ENCODE measurements at places on chromosomes 16 and 17.

GRCh38 chr17:47955497-47956461 is 1.9 kb downstream of the PRR15L start:
- H3K27ac ChIP-seq: no peak overlapping the region
- no peak for DNase-seq
- no peak overlapping the region for H3K4me3 ChIP-seq
- no peaks in the 10 kb centered on the region for H3K4me1 ChIP-seq

DNA sequence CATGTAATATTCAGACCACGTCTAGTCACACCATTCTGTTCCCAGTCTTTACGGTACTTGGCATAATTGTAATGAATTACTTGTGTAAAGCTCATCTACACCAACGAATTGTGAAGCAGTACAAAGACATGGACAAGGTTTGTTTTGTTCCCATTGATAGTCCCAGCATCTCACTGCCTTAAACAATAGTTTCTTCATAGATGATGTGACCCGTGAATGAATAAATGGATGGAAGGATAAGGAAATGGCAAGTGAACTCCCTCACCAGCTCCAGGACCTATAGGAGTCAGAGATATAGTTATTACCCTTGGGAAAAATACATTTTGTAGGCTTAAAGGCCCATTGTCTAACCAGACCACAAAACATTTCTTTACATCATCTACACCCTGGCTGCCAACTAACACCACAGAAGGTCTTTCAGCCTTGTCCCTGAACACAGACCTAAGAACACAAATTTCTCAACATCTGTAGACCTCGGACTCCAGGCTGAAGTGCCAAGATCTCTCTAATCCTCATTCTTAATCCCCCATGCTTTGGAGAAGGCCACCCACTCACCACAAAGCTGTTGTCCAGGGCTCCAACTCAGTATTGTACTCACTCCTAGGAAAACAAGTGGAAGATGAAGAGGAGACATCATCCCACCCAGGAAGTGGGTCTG is 38.2 kb downstream of the MAF start:
- H3K36me3 ChIP-seq: no peaks in the 10 kb centered on the region
- no peak overlapping the region for H3K4me3 ChIP-seq
- no peak overlapping the region for H3K27ac ChIP-seq
- H3K27me3 ChIP-seq: no peaks in the 10 kb centered on the region
- no peaks in the 10 kb centered on the region for H3K4me1 ChIP-seq

GRCh38 chr16:65667011-65667578 is 545.2 kb upstream of the CDH11 start:
- no peaks in the 10 kb centered on the region for H3K4me1 ChIP-seq
- no peak overlapping the region for H3K4me3 ChIP-seq
- H3K36me3 ChIP-seq: no peaks in the 10 kb centered on the region
- no peaks in the 10 kb centered on the region for H3K27me3 ChIP-seq

- H3K27me3 ChIP-seq: no peaks in the 10 kb centered on the region
- no peak overlapping the region for H3K27ac ChIP-seq
- no peak overlapping the region for H3K4me3 ChIP-seq
- H3K36me3 ChIP-seq: no peaks in the 10 kb centered on the region
Observed at GRCh38 chr16:68396481-68396880, 51.8 kb downstream of the SMPD3 start.

- no peaks in the 10 kb centered on the region for H3K36me3 ChIP-seq
- DNase-seq: no peak
- no peak overlapping the region for H3K4me3 ChIP-seq
- no peaks in the 10 kb centered on the region for H3K4me1 ChIP-seq
Observed at GRCh38 chr17:47277921-47278320, 24.3 kb downstream of the ITGB3 start.

DNA sequence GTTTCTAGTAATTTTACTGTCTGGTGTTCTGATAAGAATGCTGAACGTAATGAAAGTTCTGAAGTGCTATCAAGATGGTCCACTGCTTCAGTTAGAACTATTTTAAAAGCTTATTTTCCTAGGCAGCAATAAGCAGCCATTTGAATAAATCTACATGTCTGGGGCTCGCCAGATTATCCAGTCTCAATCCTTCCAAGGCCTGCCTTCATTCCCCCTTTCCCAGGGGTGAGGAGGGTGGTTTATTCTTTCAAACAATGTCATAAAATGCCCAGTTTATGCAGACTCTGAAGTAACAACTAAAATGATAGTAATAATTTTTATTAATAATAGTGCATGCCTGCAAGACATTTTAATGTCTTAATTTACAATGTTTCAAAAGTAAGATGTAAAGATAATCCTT is 2.4 kb downstream of the CDH11 start:
- DNase-seq: no peak
- no peak overlapping the region for H3K4me3 ChIP-seq
- no peaks in the 10 kb centered on the region for H3K27me3 ChIP-seq

DNA sequence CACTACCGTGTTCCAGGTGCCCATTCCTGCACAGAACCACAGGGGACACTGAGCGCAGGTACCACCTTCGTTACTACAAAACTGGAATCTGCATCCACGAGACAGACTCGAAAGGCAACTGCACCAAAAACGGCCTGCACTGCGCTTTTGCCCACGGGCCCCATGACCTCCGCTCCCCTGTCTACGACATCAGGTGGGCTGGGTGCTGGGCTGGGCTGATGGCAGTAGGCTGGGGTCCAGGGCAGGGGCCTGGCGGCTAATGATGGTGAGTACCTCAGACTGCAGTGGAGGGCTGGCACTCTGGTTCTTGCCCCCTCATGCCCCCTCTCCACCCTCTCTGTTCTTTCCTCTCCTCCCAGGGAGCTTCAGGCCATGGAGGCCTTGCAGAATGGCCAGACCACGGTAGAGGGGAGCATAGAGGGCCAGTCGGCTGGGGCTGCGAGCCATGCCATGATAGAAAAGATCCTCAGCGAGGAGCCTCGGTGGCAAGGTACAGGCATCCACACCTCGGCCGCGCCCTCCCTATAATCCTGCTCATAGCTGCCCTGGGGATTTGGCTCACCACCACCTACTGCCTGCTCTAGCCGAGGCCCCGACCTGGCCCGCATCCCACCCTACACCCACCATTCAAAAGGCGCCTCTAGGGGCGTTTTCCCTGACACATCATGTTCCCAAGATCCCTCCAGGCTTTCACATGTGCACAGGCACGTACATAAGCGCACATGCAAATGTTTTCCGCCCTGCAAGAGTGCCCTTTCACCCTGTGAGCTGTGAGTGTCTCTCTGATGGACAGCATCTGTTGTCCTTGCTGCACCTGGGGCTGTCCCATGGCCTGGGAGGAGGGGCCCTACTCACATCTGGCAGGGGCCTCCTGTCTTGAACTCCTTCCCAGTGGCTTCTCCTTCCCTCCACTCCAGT is 27.7 kb downstream of the UNK start:
- H3K4me1 ChIP-seq: no peaks in the 10 kb centered on the region
- H3K27me3 ChIP-seq: no peaks in the 10 kb centered on the region
- no peak for DNase-seq
- H3K4me3 ChIP-seq: no peak overlapping the region
- H3K36me3 ChIP-seq: peaks cover 62% of the 10 kb centered on the region

GRCh38 chr16:65689726-65690125 is 567.9 kb upstream of the CDH11 start:
- H3K4me1 ChIP-seq: no peaks in the 10 kb centered on the region
- no peak for DNase-seq
- H3K36me3 ChIP-seq: no peaks in the 10 kb centered on the region
- no peak overlapping the region for H3K27ac ChIP-seq

DNA sequence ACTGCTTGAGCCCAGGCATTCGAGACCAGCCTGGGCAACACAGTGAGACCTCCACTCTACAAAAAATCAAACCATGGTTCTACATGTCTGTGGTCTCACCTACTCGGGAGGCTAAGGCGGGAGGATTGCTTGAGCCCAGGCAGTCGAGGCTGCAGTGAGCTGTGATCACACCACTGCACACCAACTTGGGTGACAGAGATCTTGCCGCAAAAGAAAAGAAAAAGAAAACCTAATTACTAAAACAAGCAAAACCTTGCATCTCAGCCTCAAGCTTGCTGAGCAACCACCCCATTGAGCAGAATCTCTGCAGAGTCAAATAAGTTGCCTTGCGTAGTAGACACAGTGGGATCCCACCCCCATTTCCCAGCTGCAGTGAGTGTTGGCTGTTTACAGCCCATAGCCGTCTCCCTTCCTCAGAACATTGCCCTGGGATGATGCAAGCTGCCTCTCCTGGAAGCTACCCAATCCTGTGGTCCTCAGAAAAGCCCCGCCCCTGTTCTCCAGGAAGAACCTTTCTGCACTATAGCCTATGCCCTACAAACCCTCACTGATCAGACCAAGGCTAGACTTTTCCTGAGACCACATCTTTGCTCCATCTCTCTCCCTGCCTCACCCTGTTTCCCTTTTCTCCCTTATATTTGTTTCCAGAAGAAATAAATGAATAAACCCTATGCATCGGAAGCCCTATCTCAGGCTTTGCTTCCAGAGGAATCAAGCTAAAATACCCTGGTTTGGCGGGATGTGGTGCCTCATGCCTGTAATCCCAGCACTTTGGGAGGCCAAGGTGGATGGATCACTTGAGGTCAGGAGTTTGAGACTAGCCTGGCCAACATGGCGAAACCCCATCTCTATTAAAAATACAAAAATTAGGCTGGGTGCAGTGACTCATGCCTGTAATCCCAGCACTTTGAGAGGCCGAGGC is 16.7 kb upstream of the ERN2 start:
- H3K27ac ChIP-seq: no peak overlapping the region
- H3K36me3 ChIP-seq: no peaks in the 10 kb centered on the region
- H3K27me3 ChIP-seq: no peaks in the 10 kb centered on the region
- no peaks in the 10 kb centered on the region for H3K4me1 ChIP-seq

DNA sequence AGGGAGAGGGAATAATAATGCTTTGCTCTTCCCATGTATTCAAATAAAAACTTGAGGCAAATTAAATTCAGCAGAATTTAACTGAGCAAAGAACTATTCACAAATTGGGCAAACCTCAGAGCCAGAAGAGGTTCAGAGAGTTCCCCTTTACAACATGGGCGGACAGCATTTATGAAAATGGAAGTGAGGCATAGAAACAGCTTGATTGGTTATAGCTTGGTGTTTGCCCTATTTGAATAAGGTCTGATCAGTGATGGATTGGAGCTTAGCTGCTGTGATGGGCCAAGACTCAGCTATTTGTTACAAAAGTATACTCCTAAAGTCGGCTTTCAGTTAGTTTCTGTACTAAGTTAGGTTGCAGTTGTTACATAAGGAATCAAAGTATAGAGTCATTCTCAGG is 63.0 kb downstream of the TMEM100 start:
- DNase-seq: no peak
- no peaks in the 10 kb centered on the region for H3K4me1 ChIP-seq
- no peaks in the 10 kb centered on the region for H3K36me3 ChIP-seq
- no peaks in the 10 kb centered on the region for H3K27me3 ChIP-seq

GRCh38 chr17:78962345-78962983 is 17.3 kb downstream of the LGALS3BP start:
- H3K27me3 ChIP-seq: no peaks in the 10 kb centered on the region
- H3K4me1 ChIP-seq: no peaks in the 10 kb centered on the region
- no peak overlapping the region for H3K27ac ChIP-seq
- H3K4me3 ChIP-seq: no peak overlapping the region
- no peaks in the 10 kb centered on the region for H3K36me3 ChIP-seq

- no peak overlapping the region for H3K27ac ChIP-seq
- H3K4me3 ChIP-seq: no peak overlapping the region
- no peaks in the 10 kb centered on the region for H3K36me3 ChIP-seq
- peaks cover 5% of the 10 kb centered on the region for H3K4me1 ChIP-seq
- no peaks in the 10 kb centered on the region for H3K27me3 ChIP-seq
- no peak for DNase-seq
Observed at GRCh38 chr17:30000755-30001257, 59.4 kb downstream of the EFCAB5 start.

- no peaks in the 10 kb centered on the region for H3K27me3 ChIP-seq
- no peaks in the 10 kb centered on the region for H3K36me3 ChIP-seq
- H3K4me1 ChIP-seq: peaks cover 69% of the 10 kb centered on the region
- no peak overlapping the region for H3K4me3 ChIP-seq
- no peak for DNase-seq
- no peak overlapping the region for H3K27ac ChIP-seq
Observed at GRCh38 chr17:63443053-63443452, 3.1 kb downstream of the CYB561 start.

GRCh38 chr17:59712862-59713261 is 5.4 kb downstream of the VMP1 start:
- peaks cover 29% of the 10 kb centered on the region for H3K4me1 ChIP-seq
- no peak for DNase-seq
- no peak overlapping the region for H3K27ac ChIP-seq
- no peaks in the 10 kb centered on the region for H3K27me3 ChIP-seq

- H3K36me3 ChIP-seq: no peaks in the 10 kb centered on the region
- H3K27ac ChIP-seq: no peak overlapping the region
- H3K27me3 ChIP-seq: no peaks in the 10 kb centered on the region
- no peak for DNase-seq
Observed at GRCh38 chr17:34885076-34885475, 76.2 kb downstream of the CCT6B start.

DNA sequence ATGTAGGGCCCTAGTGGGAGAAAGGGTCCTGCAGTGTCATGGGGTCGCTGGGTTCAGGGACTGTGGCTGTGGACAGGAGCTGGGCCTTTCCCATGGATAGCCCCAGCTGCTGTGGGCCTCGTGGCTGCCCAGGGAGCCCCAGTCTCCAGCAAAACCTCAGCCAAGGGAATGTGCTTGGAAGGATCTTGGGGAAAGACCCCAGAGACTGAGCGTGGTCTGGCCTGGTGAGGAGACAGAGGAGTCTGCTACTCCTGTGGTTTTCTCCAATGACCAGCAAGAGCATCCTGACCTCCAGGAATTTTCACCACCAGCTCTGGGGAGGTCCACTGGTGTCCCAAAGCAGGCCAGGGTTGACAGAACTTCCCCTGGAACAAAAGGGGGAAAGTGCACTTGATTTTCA is 42.3 kb downstream of the RNF112 start:
- DNase-seq: no peak
- H3K4me3 ChIP-seq: no peak overlapping the region
- no peaks in the 10 kb centered on the region for H3K36me3 ChIP-seq
- no peaks in the 10 kb centered on the region for H3K27me3 ChIP-seq

GRCh38 chr16:88341551-88342290 is 41.0 kb upstream of the ZNF469 start:
- no peaks in the 10 kb centered on the region for H3K4me1 ChIP-seq
- DNase-seq: no peak
- H3K36me3 ChIP-seq: no peaks in the 10 kb centered on the region

DNA sequence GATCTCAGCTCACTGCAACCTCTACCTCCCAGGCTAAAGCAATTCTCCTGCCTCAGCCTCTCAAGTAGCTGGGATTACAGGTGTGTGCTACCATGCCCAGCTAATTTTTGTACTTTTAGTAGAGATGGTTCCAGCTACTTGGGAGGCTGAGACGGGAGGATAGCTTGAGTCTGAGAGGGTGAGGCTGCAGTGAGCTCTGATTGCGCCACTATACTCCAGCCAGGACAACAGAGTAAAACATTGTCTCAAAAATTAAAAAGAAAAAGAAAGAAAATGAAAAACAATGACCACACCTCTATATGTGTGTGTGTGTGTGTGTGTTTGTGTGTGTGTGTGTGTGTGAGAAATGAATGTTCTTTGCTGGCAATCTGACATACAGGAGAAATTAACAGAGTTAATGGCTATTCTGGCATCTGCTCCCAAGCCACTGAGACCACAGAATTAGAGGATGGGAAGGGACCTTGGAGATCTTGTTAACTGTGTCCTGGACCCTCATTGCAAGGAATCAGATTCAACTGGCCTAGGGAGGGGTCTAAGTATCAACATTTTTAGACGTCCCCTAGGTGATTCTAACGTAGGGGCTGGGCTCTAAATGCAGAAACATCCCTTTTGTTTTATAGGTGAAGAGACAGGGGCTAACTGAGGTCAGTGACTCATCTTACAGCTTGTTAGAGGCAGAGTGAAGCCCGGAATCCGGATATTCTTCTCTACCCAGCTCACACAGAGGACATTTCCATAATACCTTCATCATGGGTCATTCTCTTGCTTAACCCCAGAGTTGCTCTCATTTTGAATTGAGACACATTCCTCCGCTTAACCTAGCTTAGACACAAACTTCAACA is 16.4 kb upstream of the MARCHF10 start:
- no peaks in the 10 kb centered on the region for H3K27me3 ChIP-seq
- no peak for DNase-seq
- no peak overlapping the region for H3K4me3 ChIP-seq
- H3K4me1 ChIP-seq: no peaks in the 10 kb centered on the region

Data from CD4-positive, alpha-beta memory T cell (primary cell).